GM04504 (cell line): ENCODE measurements at places on chromosomes 7 and 10.

- DNase-seq: peak; percentile 21
Observed at GRCh38 chr10:127117125-127117524, 79.3 kb downstream of the INSYN2A start.

DNA sequence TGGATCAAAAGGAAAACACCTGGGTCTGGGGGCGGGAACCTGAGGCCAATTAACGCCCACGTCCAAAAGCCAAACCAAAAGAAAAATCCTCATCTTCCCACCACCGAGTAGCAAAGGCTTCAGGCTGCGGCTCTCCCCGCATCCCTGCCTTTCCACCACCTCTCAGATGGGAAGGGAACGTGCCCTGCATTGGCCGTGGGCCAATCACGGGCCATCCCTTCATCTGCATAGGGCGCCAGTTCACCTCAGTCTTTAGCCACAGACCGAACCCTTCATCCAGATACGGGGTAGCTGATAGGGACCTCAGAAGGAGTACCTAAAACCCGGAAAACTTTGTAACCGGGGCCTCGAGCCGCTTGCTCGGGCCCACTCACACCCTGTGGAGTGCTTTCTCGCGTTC lies 626 bp downstream of the PRPF18 start:
- DNase-seq: no peak

DNA sequence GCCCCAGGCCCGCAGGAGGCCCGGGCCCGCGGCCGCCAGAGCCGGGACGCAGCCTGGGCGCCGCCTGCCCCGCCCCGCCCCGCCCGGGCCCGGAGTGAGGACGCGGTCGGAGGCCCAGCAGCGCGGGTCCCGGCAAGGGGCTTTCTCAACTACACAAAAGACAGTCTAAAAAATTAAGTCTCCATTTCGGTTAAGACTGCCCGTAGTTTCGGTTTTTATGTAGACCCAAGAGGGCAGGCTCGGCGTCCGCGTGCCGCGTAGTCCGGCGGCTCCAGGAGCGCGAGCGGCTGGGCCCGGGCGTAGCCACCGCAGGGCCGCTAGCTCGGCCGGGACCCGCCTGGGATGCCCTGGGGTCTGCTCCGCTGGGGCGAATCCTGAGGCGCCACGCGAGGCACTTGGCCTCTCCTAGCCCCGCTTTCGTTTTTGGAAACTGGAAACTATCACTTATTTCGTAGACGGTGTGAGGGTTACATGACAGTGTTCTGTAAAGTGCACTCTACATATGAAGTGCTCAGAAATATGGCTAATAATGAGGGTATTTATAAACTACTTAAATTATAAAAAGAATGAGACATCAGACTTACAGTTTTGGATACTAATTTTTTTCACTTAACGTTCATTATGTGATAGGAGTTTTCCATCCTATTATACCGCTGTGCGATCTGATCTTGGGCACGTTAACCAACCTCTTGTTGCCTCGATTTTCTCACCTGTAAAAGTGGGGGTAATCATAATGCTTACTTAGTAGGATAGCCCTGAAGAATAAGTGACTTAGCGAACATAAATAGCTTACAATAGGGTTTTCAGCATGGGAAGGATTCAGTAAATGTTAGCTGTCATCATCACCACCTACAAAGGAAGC lies 573 bp downstream of the BLVRA start:
- DNase-seq: peak; percentile 21

DNA sequence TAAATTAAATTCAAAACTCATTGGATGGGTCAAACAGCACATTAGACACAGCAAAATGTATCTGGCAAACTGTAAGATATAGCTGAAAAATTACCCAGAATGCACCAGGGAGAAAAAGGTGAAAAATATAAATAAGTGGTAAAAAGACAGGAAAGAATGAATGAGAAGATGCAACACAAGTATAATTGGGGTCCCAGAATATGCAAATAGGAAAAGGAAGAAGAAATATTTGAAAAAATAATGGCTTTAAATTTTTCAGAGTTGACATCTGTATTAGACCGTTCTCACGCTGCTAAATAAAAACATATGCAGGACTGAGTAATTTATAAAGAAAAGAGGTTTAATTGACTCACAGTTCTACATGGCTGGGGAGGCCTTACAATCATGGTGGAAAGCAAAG lies 167.7 kb upstream of the PLXNA4 start:
- no peak for DNase-seq

GRCh38 chr10:113137941-113138685 lies 188.1 kb downstream of the TCF7L2 start:
- no peak for DNase-seq
